ENCODE measurements at places on chromosomes 12 and 14.

DNA sequence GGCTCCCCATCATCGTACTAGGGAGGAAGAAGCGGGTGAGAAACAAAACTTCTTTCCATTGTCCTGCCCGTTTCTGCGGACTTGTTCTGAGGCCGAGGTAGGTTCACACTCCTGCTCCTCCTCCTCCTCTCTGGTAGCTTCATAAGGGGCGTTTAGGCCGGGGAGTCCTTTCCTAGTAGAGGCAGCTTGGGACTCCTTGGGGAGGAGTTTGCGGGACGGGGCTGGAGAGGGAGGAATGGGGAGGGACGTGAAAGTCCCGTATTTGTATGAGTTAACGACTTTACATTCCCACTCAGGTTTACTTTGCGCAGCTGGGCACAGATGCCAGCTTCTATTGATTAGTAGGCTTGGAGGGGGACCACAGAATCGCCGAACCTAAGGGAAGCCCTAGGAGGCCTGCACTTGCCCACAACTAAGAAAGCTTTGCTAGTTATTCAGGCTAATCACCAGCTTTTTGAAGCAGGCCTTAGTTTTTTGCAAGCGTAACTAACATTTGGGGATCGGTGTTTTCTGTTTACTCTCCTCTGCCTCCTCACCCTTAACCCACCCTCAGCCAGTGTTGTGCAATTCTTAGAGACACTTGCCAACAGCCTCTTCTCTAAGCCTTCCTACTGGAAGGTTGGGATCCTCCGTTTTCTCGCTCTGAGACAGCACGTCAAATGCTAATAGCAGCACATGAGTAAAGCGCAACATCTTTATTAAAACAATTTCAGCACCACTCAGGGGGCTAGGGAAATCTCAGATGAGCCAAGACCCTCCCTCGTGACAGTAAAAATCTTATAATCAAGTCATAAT lies 499 bp downstream of the RNASE4 start:
- DNase-seq: peak; percentile 34

- DNase-seq: no peak
Measured at GRCh38 chr12:92539110-92539749, 163.6 kb upstream of the PLEKHG7 start.

- no peak for DNase-seq
Measured at GRCh38 chr14:96103075-96103474, 63.9 kb downstream of the C14orf132 start.

DNA sequence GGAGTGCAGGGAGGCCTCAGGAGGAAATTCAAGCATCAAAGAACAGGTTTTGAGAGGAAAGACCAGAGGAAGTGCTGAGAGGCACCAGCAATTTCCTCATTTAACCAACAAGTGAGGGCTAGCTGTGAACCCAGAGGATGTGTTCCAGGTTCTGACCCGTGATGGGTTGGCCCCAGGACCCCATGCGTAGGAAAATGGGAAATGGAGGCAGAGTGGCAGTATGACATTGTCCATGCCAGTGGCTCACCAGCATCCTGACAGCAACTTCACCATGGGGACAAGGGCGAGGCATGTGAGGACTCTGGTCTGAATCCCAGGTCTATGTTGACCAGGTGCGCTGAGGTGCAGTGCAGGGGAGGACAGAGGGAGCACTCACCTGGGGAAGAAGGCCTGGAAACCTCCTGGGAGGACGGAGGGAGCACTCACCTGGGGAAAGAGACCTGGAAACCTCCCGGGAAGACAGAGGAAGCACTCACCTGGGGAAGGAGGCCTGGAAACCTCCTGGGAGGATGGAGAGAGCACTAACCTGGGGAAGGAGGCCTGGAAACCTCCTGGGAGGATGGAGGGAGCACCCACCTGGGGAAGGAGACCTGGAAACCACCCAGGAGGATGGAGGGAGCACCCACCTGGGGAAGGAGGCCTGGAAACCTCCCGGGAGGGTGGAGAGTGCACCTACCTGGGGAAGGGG lies 6.7 kb upstream of the CACNA2D4 start:
- DNase-seq: no peak

DNA sequence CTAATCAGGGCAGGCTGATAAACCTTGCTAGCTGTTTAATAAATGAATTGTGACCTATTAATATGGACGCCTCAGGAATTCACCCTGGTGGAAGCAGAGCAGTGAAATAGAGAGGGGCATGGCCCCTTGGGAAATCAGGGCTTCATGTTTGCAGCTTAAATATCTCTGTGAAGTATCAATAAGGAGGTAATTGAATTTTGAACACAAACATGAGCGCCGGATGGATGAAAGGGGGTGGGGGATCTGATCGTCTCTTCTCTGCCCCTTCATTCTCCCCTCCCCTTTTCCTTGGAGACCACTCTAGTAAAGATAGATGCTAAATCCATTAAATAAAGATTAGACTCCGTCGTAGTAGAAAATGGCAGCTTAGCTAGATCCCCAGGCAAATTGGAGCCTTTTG lies 70.5 kb downstream of the LIN52 start:
- no peak for DNase-seq

GRCh38 chr12:109738878-109739665 lies 25.4 kb downstream of the FAM222A start:
- peak; percentile 0 for DNase-seq

GRCh38 chr12:102781117-102781516 lies 135.9 kb downstream of the PAH start:
- DNase-seq: no peak

- no peak for DNase-seq
Measured at GRCh38 chr12:93323625-93324329, 53.9 kb upstream of the NUDT4 start.

GRCh38 chr14:65267856-65268255 lies 144.7 kb upstream of the FUT8 start:
- DNase-seq: no peak

GRCh38 chr14:75342762-75343599 lies 64.4 kb downstream of the FOS start:
- no peak for DNase-seq

DNA sequence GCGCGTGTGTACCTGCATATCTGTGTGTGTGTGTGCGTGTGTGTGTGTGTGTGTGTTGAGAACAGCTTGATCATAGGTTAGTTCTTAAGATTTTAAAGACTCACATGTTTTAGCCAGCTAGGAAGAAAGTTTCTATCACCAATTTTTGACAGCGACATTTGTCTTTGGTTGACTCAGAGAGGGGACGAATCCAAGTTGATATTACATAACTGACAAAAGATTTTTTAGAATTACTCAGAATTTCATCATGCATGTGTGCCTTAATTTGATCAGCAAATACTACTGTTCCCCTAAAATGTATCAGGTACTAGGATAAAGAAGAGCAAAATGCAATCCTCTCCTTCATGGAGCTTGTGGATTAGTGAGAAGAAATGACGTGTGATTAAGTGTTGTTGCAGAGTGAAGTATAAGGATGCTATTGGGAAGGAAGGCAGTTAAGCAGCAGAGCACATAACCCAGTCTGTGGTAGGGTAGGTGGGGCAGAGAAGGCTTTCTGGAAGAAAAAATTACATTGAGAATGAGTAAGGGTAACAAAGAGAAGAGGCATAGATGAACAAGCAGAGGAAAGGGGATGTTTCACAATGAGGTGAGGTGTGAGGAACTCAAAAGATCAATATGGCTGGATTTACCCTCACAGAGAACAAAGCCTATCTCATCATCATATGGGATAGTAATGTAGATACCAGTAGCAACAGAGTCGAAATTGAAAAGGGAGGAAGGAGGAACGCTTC lies 77.5 kb downstream of the ELK3 start:
- no peak for DNase-seq

DNA sequence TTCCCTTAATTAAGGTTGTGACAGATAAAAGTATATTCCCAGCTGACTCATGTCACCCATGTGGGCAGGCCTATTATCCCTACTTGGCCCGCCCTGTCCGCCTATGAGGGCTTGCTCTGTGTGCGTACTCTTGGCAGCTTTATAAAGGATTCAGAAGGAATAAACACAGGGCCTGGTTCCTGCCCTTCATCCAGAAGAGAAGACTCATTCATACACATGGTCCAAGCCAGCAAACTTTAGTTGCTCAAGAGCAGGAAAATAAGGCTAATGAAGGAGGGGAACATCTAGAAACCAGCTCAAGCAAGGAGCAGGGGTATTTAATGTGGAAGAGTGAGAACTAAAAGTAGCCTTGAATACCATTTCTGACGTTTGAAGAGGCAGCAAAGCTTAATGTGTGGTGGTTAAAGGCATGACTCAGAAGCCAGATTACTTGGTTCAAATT lies 141.9 kb downstream of the CRADD start:
- DNase-seq: no peak

GRCh38 chr14:75487155-75487671 lies 35.1 kb upstream of the BATF start:
- no peak for DNase-seq

DNA sequence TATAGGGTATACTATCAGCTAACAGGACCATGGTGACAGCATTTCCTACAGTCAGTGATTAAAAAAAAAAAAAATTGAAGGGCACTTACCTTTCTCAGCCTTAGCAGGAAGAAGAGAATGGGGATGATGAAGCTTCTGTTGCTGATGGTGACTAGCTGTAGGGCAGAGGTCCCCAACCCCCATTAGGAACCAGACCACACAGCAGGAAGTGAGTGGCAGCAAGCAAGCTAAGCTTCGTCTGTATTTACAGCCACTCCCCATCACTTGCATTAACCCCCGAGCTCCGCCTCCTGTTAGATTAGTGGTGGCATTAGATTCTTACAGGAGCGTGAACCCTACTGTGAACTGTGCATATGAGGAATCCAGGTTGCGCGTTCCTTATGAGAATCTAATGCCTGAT lies 91.3 kb upstream of the USP44 start:
- no peak for DNase-seq

- no peak for DNase-seq
Measured at GRCh38 chr12:13146336-13146938, 43.0 kb upstream of the GSG1 start.

DNA sequence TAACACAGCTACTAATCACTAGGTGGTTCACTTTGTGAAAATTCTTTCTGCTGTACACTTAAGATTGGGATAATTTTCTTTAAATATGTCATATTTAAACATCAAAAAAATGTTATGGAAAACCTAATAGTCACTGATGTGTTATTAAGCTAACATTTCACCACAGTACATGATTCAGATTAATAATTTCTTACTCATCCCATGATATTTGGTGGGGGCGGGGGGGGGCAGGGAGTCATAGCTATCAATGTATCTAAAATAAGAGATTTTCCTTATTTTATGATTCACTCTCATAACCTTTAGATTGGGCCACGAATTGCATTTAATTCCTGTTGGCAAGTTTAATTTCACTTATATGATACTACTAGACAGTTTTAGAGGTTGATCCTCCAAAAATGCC lies 88.8 kb downstream of the KCNH5 start:
- no peak for DNase-seq

DNA sequence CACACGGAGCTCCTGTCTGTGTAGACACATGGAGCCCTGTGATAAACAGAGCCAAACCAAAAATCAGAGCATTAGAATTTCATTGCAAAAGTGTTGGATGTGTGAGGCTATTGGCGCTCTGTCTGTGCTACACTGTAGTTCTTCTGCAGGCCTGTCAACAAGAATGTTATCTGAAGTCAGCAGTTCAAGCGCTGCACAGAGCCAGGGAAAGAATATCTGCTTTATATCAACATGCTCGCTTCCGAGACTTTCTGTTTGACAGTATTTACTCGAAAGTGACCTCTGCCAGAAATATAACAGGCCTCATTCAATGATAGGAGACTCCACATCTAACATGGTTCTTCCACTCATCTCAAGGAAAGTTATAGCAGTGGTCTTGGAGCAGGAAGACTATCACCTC lies 118.3 kb downstream of the CCER1 start:
- DNase-seq: no peak

- DNase-seq: no peak
Measured at GRCh38 chr12:20097626-20098025, 270.7 kb upstream of the PDE3A start.
